Stimulated activated memory B cell treated with anti-CD40 and anti-IgM and Interleukin-4, amounts not matched to agents 10 μg/mL and 1 μg/mL and 100 μg/mL, for 72 hours (primary cell): ENCODE measurements at places on chromosomes 11 and 22.

GRCh38 chr22:50531962-50532674 lies 2.3 kb upstream of the TYMP start:
- no peak for ATAC-seq

- peak; percentile 75 for ATAC-seq
Observed at GRCh38 chr11:76782531-76783293, 444 bp upstream of the TSKU start.

DNA sequence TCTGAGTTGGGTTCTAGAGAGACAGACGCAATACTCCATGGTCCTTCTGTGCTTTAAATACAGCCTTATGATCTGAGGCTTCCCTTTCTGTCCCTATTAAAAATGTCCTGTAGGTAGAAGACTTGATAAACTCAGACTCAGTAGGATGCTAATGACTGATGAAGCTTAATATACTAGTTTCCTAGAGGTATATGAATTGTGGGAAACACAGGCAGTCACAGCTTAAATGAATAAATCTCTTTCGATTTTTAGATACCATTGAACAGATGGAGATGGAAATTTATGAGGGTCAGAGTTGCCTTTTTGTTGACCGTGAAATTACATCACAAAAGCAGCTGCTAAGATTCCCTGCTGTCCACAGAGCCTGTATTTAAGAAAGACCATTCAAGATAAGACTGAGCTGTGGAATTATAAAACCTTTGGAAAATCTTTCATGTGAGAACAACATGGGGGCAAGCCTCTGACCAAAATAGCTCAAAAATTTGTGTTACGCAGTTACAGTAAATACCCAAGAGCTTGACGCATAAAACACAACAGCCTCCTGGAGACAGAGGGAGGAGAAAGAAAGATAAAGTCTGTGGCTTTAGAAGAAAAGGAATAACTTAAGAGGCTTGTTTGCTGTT lies 172.3 kb downstream of the AASDHPPT start:
- ATAC-seq, result no peak

GRCh38 chr11:111977146-111978027 lies 40.2 kb downstream of the DIXDC1 start:
- ATAC-seq, result peak; percentile 73

- no peak for ATAC-seq
Observed at GRCh38 chr11:86066657-86067008, 2.3 kb downstream of the PICALM start.

DNA sequence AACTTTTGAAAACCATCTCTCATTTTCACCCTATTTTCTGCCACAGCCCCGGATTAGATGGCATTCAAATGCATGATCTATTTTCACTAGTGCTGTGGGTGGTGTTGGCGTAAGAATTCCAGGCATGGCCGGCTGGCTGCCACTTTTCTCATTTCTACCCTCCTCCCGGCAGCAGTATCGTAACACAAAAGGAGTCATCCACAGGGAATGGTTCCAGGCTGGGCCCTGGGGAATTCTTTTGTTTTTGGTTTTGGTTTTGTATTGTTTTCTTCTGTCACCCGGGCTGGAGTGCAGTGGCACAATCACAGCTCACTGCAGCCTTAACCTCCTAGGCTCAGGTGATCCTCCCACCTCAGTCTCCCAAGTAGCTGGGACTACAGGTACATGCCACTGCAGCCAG lies 13.8 kb downstream of the JAML start:
- no peak for ATAC-seq

DNA sequence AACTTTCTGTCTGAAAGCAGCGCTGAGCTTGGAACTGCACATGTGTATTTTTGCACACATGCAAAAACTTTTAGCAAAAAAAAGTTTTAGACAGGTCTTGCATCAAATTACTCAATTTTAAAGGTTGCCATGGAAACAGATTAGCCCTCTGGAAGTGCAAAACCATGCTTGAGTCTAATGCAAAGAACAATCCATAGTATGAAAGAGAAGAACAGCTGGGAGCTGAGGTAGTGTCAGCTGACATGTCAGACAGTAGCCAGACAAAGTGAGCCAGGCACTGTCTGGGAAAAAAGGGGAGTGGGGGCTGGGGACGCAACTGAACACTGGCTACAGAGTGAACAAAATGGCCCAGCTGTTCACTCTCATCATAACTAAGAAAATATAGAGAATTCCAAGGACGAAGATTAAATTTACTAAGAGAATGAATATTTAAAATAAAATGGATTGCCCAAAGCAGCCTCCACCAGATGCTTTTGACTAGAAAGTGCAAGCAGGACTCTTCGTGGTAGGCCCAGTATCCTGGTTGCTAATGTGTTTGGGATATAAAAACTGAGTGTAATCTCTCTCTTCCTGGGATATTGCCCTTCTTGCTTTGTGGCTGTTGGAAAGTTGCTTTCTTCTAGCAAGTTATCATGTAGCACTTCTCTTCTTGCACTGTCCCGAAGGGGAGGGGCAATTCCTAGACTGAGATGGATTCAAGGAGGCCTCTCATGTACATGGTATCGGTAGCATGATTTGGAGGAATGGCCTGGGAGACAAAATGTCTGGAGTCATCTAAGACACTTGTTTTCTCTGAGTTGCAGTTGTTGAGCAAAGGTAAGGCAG lies 434.1 kb upstream of the FAT3 start:
- ATAC-seq, result no peak

DNA sequence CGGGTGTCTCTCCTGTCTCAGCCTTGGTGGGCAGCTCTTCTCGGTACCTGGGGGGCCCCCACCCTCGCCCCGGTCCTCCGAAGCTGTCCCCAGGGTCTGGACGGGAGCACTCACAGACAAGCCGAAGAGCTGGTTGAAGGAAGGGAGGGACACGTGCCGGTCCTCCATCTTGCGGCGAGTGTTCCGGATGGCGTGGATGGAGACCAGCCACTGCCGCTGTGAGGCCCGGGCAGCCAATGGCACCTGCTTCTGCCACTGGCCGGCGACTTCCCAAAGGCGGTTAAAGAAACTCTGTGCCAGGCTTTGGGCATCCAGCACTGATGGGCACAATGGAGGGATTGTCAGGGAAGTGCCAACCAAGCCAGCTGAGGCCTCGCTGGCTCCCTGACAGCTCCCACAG lies 18.7 kb downstream of the PPM1F start:
- ATAC-seq, result no peak

- ATAC-seq, result no peak
Observed at GRCh38 chr22:19565382-19566278, 41.4 kb upstream of the CLDN5 start.

- ATAC-seq, result no peak
Observed at GRCh38 chr11:134906356-134906955, 494.4 kb upstream of the B3GAT1 start.

DNA sequence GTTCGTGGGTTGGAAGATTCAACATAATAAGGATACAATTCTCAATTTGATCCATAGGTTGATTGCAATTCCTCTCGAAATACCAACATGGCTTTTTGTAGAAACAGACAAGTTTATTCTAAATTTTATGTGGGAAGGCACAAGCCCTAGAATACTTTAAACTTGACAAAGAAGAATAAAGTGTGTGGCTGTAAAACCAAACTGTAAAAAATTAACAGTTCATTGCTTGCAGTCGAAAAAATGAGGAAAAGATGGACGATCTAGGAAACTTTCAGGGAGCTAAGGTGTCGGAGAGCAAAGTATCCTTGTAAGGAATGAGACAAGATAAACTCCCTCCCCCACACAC lies 1.0 kb upstream of the GLB1L3 start:
- no peak for ATAC-seq

- no peak for ATAC-seq
Observed at GRCh38 chr11:118998822-118999221, 884 bp downstream of the CENATAC start.

- ATAC-seq, result peak; percentile 34
Observed at GRCh38 chr11:22567759-22568158, 57.9 kb downstream of the FANCF start.

DNA sequence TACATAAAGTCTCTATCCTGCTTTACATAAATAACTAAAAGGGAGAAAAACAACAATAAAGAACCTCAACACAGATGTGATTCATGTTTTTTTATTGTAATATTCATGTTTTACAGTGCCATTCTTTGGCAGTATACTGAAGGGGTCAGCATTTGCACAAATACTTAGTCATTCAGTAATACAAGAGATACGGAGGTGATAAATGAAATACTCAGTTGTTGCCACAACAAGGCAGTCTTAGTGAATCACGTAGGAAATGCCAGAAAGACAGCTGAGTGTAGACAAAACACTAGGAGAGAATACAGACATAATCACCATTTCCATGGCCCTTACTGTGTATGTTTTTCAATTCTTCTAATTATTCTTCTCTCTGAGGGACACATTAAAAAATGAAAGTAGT lies 910.4 kb downstream of the METTL15 start:
- no peak for ATAC-seq
